ENCODE measurements at places on chromosomes 4 and X.

DNA sequence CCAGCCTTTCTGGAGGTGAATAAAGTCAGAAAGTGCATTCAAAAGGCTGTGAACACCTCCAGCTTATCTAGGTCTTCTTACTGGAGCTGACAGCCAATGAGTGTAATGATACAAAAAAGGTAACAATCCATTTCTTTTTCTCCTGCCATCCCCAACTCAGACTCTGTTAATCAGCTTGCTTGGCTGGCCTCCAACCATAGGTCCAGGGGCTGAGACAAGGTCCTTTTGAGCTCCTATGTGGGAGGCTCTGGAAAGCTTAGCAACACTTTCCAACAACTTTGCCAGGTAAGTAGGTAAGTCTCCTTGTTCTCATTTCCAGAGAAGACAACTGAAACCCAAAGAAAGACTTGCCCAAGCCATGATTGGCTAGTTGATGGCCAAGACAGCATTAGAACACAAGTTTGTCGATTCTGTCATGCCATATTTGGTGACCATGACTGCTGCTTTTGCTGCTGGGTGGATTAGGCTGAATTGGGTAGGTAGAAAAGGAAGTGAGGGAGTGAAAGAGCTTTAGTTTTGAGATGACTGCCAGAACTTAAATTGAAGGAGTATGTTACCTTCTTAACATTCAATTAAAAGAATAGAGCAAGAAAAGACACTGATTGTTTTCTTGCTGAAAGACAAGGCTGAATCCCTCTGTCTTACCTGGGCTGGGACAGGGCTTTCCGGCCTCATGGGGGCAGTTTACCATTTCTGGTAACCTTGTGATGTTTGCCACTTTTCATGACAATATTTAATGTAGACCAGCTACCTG, 22.8 kb downstream of the VSIG4 start:
- no peak for DNase-seq

GRCh38 chrX:53284684-53285447, 3.5 kb upstream of the IQSEC2 start:
- DNase-seq, result peak; percentile 61

DNA sequence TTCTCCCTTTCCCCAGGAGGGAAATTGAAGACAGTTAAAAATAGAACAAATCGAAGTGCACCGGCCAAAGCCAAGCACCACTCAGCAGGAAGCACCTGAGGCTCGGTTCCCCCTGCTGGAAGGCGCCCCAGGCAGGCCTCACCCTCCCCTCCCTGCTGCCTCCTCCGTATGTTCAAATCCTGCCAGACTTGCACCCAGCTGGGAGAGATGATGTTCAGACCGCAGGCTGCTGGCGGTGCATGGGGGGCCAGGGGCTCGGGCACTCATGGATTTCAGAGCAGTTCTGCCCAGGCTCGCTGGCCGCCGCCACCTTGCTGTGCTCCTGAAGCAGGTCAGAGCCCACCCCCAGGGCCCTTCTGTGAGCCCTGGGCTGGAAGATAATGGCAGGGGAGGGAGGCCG, 91.4 kb downstream of the DCTD start:
- no peak for DNase-seq

GRCh38 chr4:102180046-102180445, 165.2 kb downstream of the SLC39A8 start:
- no peak for DNase-seq

- no peak for DNase-seq
Observed at GRCh38 chrX:14389682-14390081, 139.7 kb upstream of the GLRA2 start.

- DNase-seq, result no peak
Observed at GRCh38 chr4:13539047-13539618, 5.2 kb downstream of the NKX3-2 start.

- DNase-seq, result no peak
Observed at GRCh38 chr4:165803005-165803404, 70.0 kb upstream of the TLL1 start.

DNA sequence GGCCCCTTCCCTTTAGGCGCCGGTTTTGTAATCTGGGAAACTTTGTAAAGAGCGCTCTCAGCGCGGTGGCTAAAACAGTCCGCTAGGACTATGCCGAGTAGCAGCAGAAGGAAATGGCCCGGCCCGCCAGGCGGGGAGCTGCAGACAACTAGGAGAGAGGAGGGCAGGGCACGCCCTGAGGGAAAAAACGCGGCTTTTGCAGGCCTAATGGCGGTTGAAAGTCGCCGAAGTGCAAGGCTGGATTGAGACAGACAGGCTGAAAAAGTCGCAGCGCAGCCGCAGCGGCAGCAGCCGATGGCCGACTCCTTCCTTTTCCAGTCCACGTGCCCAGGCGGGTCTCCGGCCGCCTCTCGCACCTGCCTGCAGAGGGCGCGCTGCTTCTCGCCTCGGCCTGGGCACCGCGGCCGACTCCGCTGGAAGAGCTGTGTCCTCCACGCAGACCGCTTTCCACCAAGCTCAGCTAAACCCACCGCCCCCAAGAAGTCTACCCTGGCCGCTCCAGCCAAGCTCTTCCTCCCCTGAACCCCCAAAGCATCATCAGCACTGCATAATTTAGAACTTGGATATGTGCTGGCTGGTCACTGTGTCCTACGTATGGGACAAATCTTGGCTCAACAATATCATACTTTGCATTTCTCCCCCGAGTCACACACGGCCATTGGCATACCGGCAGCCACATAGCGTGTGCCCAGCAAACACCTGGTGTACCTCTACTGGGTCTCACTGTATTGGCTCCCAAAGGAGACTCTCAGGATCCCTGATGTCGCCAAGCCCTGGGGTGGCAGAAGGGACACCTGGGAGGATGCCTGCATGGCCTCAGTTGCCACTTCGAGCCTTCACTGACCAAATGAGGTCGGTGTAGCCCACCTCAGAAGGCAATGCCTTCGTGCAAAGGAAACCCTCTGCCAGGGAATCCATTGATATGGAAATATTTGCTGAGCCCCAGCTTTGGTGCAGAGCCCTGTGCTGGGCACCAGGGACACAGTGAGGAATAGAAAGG, 14.5 kb downstream of the SLC25A5 start:
- peak; percentile 72 for DNase-seq

GRCh38 chr4:108355902-108356535, 187.3 kb upstream of the LEF1 start:
- DNase-seq, result no peak

DNA sequence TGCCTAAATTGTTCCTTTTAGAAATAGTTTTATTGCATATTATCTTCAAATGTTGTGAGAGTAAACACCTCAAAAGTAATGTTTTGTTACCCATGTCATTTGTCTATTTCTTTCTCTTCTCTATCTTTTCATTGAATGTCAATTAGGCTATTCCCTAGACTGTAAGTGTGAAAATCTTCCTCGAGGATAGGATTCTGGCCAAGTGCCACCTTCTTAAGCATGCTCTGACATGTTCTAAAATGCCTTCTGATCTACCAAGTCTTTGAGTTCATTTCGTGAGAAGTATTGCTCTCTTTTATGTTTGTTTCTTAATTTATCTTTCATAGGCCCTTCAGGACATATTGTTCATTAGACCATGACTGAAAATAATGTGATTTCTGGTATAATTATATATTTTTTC, 44.1 kb upstream of the TLL1 start:
- no peak for DNase-seq

DNA sequence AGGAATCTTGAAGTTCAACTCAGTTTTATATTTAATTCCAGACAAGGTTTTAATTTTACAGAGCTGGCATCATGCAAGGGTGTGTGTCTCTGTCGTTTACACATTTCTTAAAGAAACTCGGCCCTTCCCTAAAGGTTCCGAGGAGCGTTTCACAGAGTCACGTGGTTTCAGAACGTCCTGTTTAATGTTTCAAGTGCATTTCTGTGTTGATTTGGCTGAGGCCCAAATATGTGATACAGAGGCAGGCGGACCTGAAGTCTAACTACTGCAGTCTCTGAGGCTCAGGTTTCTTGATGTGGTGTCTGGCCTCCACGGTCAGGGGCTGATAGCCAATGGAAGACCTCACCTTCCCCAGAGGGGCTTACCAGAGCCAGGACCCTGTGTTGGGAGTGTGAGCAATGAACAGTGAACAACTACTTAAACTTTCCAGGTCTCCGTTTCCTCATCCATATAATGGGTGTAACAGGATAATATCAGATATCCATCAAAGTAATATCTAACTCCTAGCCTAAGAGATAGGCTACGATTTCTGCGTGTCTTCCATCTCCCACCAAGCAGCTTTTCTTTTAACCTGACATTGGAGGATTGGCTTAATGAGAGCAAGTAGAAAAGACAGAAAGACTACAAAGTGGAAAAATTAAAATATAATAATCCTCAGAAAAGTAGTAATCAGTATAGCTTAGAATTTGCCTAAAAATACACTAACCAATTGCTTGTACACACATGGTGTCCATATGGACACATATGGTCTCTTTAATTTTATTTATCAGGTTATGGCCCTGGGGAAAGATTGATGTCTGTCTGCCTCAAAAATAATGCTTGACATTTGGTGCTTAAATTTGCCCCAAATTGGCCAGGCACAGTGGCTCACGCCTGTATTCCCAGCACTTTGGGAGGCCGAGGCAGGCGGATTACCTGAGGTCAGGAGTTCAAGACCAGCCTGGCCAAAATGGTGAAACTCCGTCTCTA, 50.0 kb upstream of the TRIM2 start:
- DNase-seq, result no peak

DNA sequence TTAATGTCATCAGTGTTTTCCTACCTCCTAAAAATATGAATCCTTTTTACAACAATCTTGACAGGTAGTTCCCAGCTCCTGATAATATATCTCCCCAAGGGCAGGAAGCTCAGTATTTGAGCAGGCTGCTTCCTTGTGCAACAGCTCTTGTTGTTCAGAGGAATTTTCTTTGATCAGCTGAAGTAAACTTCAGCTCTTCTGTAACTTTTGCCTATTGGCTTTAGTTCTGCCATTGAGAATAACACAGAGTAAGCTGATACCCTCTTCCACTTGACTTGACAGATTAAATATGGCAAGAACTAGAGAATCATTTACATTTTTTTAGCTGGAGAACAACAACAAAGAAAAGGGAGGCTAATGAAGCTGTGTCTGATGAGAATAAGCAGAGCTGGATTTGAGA, 75.2 kb downstream of the LUZP4 start:
- DNase-seq, result no peak

- DNase-seq, result no peak
Observed at GRCh38 chr4:145521282-145521681, 39.6 kb downstream of the SMAD1 start.

DNA sequence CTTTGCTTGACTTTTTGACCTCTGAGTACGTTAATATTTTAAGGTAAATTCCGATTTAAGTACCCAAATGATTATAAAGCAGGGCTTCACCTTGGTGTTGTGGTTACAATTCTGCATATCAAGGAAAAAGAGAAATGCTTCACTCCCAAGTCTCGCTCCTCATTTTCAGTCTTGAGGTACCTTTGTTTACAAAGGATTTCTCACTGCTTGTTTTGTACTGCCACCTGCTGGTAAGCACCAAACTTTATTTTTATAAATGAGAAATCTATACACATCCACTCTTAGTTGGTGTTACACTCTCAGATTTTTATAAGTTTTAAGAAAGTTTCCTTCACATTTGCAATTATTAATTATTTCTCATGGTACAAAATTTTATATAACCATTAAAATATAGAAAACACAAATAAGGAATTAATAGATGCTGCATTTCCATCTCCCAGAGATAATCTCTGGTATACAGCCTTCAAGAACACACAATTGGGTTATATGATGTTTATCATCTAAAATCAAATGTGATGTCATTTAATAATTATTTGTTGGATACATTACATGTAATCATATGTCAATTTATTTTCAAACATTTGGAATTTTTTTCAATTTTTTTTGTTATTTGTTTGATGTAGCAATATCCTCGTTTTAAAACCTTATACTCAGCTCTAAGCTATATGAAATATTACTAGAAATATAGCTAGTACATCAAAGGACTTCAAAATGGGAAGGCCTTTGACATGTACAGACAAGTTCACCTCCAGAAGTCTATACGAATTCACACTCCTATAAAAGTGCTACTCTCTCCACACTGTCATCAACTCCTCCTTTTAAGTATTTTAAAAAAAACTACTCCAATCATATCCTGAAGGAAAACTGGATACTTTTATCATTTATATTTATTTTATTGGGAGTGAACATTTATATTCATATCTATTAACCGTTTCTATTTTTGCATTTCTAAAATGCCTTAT, 179.9 kb downstream of the KCNIP4 start:
- no peak for DNase-seq

- DNase-seq, result no peak
Observed at GRCh38 chrX:2483398-2484060, 17.2 kb downstream of the DHRSX start.

GRCh38 chrX:47176101-47176740, 17.4 kb upstream of the UBA1 start:
- no peak for DNase-seq

DNA sequence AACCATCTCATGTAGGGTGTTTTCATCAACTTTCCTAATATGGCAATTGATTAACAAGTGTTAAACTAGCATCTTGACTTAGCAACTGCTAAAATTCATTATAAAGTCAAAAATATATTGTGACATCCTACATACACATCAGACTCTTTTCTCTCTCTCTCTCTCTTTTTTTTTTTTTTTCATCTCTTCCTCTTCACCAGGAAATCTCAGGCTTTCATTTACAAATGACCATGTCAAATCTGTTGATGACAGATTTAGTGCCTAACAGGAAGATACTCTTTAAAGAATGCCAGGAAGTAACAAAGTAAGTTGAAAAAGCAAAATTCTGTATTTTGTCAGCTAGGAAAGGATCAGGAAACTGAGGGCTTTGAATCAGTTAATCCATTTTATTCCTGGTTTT, 365.5 kb downstream of the PCDH7 start:
- DNase-seq, result no peak

DNA sequence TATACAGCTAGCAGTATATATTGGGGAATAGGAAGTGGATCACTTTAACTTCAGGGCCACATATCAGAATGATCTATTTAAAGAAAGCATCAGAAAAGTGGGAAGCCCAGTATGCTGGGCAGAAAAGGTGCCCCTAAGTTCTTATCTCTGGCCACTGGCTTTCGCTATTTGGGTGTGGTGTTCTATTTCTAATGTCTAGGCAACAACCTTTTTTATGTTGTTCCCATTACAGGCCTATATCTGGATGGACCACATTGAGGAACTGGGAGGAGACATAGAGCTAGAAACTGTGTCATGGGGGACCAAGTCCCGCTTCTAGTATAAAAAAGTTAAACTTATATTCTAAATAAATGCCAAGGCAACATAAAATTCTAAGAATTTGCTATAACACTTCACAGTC, 935.6 kb downstream of the PDHA2 start:
- DNase-seq, result no peak

GRCh38 chr4:148029781-148030180, 297.9 kb downstream of the ARHGAP10 start:
- no peak for DNase-seq

- no peak for DNase-seq
Observed at GRCh38 chr4:1058198-1058996, 47.0 kb downstream of the FGFRL1 start.

DNA sequence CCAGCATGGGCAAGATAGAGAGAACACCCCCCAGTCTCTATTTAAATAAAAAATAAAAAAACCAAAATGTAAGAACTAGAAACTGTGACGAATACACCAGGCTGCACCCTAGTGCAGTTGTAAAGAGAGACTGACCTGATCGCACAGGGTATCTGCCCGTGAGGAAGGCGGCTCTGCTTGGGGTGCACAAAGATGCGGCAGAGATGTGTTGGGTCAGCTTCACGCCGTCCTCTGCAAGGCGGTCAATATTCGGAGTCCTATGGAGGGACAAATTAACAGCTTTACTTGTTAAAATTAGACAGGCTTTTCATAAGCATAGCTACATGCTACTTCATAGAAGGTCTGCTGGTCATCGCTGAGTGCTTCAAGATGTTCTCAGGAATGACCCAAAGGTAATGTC, 26.1 kb upstream of the ARSD start:
- no peak for DNase-seq

- no peak for DNase-seq
Observed at GRCh38 chrX:47859686-47860085, 23.0 kb downstream of the ZNF81 start.

Data from HuH-7 (cell line).